ENCODE measurements at places on chromosomes 6 and 20. TPM values are rescaled to one million over a fixed set of nuclear protein-coding genes. Genes with fewer than 3 reads are reported as not detected.

Gene RHAG
- total RNA-seq = not detected

Gene WASF1
- 14.4 TPM for total RNA-seq

Gene HSPA1L
- 1.3 TPM for total RNA-seq

DNA sequence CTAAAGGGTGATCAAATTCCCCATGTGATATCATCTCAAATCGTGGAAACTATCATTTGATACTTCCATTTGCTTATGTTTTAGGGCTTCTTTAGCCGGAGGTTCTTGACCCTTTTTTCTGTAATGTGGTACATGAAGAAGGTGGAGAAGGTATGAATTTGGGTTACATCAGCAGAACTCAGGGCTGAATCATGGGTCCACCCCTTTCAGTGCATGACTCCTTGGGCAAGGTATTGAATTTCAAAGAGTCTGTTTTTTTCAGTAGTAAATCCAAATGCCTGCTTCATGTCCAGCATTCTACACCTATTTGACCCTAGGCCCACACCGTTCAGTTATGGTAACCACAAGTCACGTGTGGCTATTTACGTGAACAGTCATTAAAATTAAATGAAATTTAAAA, 30.6 kb upstream of the QKI start:
- no peaks in the 10 kb centered on the region for H3K36me3 ChIP-seq
- no peaks in the 10 kb centered on the region for H3K27me3 ChIP-seq
- H3K27ac ChIP-seq = no peak overlapping the region
- H3K4me1 ChIP-seq = 0 out of 2 replicates have a peak, but pooled peaks cover 3% of the 10 kb centered on the region
- H3K4me3 ChIP-seq = no peak overlapping the region

DNA sequence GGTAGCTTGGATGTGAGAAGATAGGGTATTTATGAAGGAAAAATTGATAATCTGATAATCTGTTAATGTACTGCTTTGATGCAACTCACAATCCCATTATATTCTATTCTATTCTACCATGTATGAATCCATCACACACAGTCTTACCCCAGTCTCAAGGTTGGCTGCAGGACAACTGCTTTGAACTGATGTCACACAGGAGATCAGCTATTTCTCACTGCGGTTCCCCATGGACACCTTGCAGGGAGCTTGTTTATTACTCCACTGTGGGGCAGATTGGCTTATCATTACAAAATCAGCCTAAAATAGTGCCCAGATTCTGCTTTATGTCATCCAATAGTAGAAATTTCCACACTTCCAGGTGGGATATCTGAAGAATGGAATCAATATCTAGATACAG, 61.0 kb upstream of the HS3ST5 start:
- H3K4me1 ChIP-seq = no peaks in the 10 kb centered on the region
- H3K27ac ChIP-seq = no peak overlapping the region
- no peaks in the 10 kb centered on the region for H3K36me3 ChIP-seq
- H3K4me3 ChIP-seq = no peak overlapping the region

- DNase-seq = no peak
- 0 out of 2 replicates have a peak, but pooled peaks cover 2% of the 10 kb centered on the region for H3K4me1 ChIP-seq
- H3K27me3 ChIP-seq = peaks cover 13% of the 10 kb centered on the region
- H3K36me3 ChIP-seq = no peaks in the 10 kb centered on the region
These were observed 22.0 kb upstream of the PREX1 start for GRCh38 chr20:48849779-48850178.

DNA sequence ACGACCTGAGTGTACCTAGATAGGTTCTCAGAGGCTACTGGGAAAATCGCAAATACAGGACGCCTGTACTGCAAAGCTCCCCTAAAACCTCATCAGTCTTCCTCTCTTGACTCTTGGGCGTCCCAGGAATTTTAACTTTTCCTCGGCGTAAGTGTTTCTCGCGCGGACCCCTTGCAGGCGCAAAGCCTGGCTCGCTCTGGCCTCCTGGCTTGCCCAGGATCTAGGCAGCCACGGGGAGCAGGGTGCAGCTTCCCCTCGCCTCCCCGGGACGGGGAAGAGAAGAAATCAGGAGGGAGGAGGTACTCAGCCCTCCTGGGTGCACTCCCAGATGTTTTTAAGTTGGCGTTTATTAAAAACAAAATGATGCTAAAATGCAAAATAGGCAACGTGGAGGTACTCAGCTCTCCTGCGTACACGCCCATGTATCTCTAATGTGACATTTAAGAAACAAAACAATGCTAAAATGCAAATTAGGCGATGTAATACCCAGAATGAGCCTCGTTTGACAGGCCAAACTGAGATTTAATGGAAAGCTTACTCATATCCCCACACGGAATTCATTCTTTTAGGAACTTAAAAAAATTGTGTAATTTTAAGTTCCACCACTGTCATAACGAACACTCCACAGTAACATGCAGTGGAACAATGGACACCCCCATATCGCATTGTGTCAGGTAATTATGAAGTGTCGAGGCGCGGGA, 1.6 kb upstream of the SOBP start:
- peak overlapping the region; percentile 82 for H3K4me3 ChIP-seq
- peaks cover 21% of the 10 kb centered on the region for H3K4me1 ChIP-seq
- no peaks in the 10 kb centered on the region for H3K36me3 ChIP-seq
- H3K27ac ChIP-seq = no peak overlapping the region
- DNase-seq = peak; percentile 39

- no peaks in the 10 kb centered on the region for H3K4me1 ChIP-seq
- DNase-seq = peak; percentile 11
- H3K4me3 ChIP-seq = no peak overlapping the region
- H3K36me3 ChIP-seq = no peaks in the 10 kb centered on the region
- H3K27me3 ChIP-seq = no peaks in the 10 kb centered on the region
- no peak overlapping the region for H3K27ac ChIP-seq
These were observed 491.3 kb upstream of the GJE1 start for GRCh38 chr6:141641406-141641805.

GRCh38 chr6:155181498-155181897, 82.3 kb upstream of the CLDN20 start:
- no peaks in the 10 kb centered on the region for H3K36me3 ChIP-seq
- H3K27ac ChIP-seq = no peak overlapping the region
- no peaks in the 10 kb centered on the region for H3K27me3 ChIP-seq
- no peaks in the 10 kb centered on the region for H3K4me1 ChIP-seq

GRCh38 chr20:34047010-34047687, 53.4 kb downstream of the RALY start:
- DNase-seq = no peak
- H3K27me3 ChIP-seq = no peaks in the 10 kb centered on the region
- no peaks in the 10 kb centered on the region for H3K4me1 ChIP-seq
- H3K36me3 ChIP-seq = no peaks in the 10 kb centered on the region
- H3K4me3 ChIP-seq = no peak overlapping the region

DNA sequence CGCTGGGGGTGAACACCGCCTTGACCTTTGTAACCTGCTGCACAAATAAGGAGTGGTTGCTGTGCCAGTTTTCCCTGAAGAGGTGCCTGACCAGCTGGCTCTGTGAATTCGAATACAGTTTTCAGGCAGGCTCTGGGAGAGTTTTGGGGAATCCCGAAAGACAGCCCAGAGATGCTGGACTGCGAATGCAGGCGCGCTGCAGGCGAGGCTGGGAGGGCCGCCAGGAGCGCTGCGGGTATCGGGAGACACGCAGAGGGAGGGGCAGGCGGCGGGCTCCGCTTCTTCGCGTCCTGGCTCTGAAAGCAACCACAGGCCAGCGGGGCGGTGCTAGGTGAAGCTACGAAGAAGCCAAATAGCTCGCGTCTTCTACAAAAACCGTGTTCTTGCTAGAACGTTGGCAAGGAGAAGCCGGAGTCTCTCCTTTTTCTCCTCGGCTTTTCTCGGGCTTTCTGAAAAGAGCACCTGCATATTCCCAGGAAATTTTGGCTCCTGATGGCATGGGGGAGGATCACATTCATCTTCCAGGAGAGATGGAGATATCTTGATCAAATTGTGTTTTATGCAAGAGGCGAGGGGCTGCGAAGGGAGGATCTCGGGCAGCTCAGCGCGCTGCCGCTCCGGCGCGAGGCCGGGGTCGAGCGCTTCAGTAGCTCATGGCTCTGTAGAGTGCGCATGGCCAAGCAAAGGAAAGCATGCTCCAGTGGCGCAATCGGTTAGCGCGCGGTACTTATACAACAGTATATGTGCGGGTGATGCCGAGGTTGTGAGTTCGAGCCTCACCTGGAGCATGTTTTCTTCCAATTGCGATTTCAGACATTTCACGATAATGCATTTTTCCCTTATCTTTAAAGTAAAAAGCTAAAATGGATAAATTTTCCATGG, 158.1 kb upstream of the ZNF184 start:
- H3K27ac ChIP-seq = no peak overlapping the region
- H3K4me3 ChIP-seq = peak overlapping the region; percentile 57
- no peaks in the 10 kb centered on the region for H3K36me3 ChIP-seq
- no peaks in the 10 kb centered on the region for H3K4me1 ChIP-seq
- DNase-seq = peak; percentile 52
- H3K27me3 ChIP-seq = 0 out of 2 replicates have a peak, but pooled peaks cover 4% of the 10 kb centered on the region

GRCh38 chr6:112680091-112680490, 333.0 kb downstream of the RFPL4B start:
- H3K4me3 ChIP-seq = no peak overlapping the region
- peak; percentile 8 for DNase-seq
- no peak overlapping the region for H3K27ac ChIP-seq
- H3K4me1 ChIP-seq = peaks cover 23% of the 10 kb centered on the region
- no peaks in the 10 kb centered on the region for H3K36me3 ChIP-seq

DNA sequence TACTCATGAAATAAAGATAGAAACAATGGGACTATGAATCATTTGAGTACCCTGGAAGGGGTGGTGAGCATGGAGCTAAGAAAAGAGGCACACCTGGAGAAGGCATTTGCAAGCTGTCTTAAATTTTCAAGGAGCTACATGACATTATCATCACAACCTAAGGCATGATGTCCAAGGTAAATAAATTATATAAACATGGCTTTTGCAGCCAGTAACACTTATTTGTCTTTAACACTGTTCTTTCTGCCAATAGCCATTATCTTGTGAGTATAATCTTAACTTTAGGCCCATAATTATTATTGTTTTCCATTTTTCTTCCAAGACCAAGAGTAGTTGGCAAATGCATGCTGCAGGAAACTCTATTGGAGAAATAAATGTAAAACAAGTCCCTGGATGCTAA, 63.7 kb downstream of the ALDH5A1 start:
- no peak overlapping the region for H3K27ac ChIP-seq
- no peak overlapping the region for H3K4me3 ChIP-seq
- no peaks in the 10 kb centered on the region for H3K27me3 ChIP-seq
- no peak for DNase-seq

All from GM23248 (cell line).